Left lung (tissue), 14 donors: ENCODE measurements at places on chromosomes 5 and 9. TPM values are rescaled to one million over a fixed set of nuclear protein-coding genes. Genes with fewer than 3 reads are reported as not detected.

PHAX gene
- 68.0 TPM for polyA plus RNA-seq

HK3 gene
- 0.67 TPM for polyA plus RNA-seq

TEX48 gene
- not detected for polyA plus RNA-seq

CARD9 gene
- 1.3 TPM for polyA plus RNA-seq

FAT2 gene
- polyA plus RNA-seq, result 0.11 TPM

GALNT12 gene
- polyA plus RNA-seq, result 14.6 TPM

OR1Q1 gene
- polyA plus RNA-seq, result 0.21 TPM

SLC36A3 gene
- polyA plus RNA-seq, result not detected
